ENCODE measurements at places on chromosomes 1 and 21. TPM values are rescaled to one million over a fixed set of nuclear protein-coding genes. Genes with fewer than 3 reads are reported as not detected.

CHI3L1 gene
- total RNA-seq, result 6.3 TPM

MLLT11 gene
- total RNA-seq, result 15.3 TPM

NCMAP gene
- 2.1 TPM for total RNA-seq

USH2A gene
- total RNA-seq, result 48.3 TPM
